ENCODE measurements at places on chromosomes 7 and 10. TPM values are rescaled to one million over a fixed set of nuclear protein-coding genes. Genes with fewer than 3 reads are reported as not detected.

Gene CPA1
- under 0.01 TPM for total RNA-seq

Gene ABCB1
- 0.77 TPM for total RNA-seq

Gene ZFAND2A
- 18.7 TPM for total RNA-seq

Gene UPF2
- 16.4 TPM for total RNA-seq

Gene UROS
- total RNA-seq, result 60.4 TPM

Gene CPEB3
- 0.66 TPM for total RNA-seq

Gene MACC1
- 0.26 TPM for total RNA-seq

Gene DOCK1
- 91.0 TPM for total RNA-seq

Gene CDNF
- total RNA-seq, result 1.5 TPM

Gene CPA4
- total RNA-seq, result 20.0 TPM

Gene LRRN3
- 1.8 TPM for total RNA-seq

Gene SKIDA1
- 0.51 TPM for total RNA-seq

Gene MYOF
- total RNA-seq, result 298 TPM

Gene GPR37
- total RNA-seq, result 20.6 TPM

Gene RASA4B
- total RNA-seq, result 1.5 TPM

Gene ASB10
- not detected for total RNA-seq

Gene CYP2C19
- not detected for total RNA-seq

Gene PON3
- total RNA-seq, result under 0.01 TPM

Data from fibroblast of lung (primary cell).